ENCODE measurements at places on chromosomes 3 and 15.

- DNase-seq, result no peak
These were observed 60.8 kb downstream of the USP13 start for GRCh38 chr3:179713643-179714090.

GRCh38 chr15:62087671-62088352 is 21.0 kb downstream of the C2CD4A start:
- no peak for DNase-seq

GRCh38 chr3:101913168-101913567 is 63.9 kb downstream of the NFKBIZ start:
- DNase-seq, result no peak

DNA sequence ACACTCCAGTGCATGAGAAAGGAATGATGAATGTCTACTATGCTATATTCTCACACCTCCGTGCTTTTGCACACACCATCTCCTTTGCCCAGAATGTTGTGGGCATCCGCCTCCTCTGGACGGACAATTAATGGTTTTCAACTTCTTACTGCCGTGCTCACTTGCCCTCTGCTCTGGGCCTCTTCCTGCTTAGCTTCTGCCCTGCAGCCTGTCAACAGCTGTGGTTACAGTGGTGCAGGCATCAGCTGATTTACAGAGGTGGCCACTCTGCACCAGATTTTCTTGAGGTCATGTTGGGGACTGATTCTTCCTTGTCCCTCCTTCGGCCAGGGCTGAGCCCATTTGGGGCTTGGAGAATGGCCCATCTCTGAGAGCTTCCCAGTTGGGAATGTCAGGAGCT is 56.5 kb upstream of the TMEM115 start:
- DNase-seq, result no peak

DNA sequence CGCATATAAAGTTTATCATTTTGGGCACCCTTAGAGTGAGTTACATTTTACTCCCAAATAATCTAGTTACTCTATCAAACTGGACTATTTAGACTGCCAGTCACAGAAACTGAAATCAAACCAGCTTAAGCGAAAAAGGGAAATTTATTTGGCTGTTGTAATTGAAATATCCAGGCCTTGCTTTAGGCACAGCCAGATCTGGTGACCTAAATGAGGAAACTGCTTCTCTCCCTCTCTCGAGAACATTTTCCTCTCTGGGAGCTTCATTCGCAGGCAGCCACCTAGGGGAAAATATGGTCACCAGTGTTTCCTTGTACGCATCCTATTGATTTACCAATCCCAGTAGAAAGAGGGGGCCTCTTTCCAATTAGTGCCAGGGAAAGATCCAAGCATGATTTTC is 175.3 kb upstream of the MITF start:
- DNase-seq, result no peak

DNA sequence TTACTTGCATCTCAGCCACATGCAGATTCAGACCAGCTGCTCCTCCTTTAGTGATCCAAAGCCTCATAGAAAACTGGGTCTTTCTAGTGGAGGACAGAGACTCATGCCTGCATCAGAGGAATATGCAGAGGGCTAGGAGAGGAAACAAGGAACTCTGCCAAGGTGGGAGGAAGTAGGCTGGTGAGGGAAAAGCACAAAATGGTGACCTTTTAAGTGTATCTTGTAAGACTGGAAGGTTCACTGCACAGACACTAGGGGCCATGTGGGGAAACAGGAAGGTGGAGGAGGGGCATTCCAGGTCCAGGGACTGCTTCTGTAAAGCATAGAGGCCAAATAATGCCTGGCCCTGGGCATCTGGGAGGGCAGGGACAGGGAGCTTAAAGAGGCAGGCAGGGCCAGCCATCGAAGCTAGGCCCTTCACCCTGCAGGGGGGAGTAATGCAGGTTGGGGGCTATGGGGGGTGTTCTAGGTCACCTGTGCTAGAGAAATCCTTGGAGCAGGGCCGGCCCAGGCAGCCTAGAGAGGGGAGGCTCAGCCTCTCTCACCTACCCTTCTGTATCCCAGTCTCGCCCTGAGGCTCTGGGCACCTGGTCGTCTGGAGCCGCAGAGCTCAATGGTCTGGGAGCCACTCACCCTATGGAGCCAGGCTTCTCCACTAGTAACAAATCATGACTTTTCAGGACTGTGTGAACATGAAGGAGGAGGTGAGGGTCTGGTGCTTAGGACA is 117.7 kb downstream of the DNAJB8 start:
- no peak for DNase-seq

DNA sequence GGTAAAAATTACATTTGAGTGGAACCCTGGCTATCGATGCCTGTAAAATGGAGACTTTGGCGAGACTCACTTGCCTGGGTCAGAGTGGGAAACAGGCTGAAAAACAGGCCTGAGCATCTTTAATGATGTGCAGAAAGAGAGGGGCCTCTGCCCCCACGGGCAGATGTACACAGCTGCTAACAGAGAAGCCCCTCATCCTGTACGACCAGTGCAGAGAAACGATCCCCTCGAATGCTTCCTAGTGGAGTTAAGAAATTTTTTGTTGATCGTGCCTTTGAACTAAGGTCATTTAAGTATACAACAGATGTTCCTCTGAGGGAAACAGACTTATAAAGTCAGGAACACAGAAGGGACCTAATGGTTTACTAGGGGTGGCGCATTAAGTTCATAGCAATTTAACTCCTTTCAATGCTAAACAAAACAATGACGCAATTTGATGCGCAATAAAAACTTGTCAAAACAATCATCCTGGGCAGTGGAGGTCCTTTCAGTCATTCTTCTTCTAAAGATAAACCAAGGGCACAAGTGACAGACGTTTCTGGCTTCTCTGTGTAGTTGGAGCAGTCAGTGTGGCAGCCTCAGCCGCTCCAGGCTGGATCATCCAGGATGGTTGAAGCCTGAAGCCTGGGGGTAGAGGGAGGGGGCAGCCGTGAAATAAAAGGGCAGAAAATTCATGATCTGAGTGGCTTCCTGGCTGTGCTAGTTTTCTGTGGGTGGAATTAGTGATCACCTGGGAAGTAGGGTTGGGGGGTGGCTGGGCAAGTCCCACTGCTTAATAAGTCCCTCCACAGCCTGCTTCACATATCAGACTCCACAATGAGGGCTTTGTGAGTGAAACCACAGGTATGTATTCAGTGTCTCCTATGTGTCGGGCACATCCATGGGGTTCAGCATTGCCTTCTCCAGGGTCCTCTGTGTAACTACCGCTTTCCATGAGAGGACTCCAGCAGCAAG is 50.8 kb upstream of the MRPS22 start:
- no peak for DNase-seq

- no peak for DNase-seq
These were observed 18.4 kb downstream of the TM4SF18 start for GRCh38 chr3:149314807-149315578.

- DNase-seq, result no peak
These were observed 246.5 kb upstream of the PEX5L start for GRCh38 chr3:180283251-180283650.

DNA sequence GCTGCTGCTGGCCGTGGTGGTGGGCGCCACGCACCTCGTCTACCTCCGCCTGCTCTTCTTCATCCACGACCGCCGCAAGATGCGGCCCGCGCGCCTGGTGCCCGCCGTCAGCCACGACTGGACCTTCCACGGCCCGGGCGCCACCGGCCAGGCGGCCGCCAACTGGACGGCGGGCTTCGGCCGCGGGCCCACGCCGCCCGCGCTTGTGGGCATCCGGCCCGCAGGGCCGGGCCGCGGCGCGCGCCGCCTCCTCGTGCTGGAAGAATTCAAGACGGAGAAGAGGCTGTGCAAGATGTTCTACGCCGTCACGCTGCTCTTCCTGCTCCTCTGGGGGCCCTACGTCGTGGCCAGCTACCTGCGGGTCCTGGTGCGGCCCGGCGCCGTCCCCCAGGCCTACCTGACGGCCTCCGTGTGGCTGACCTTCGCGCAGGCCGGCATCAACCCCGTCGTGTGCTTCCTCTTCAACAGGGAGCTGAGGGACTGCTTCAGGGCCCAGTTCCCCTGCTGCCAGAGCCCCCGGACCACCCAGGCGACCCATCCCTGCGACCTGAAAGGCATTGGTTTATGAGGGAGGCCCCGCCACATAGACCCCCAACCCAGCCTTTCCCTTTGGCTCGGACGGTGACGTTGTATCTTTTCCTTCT is 1.1 kb downstream of the GPR27 start:
- DNase-seq, result no peak

GRCh38 chr3:48708481-48708889 is 8.5 kb downstream of the IP6K2 start:
- no peak for DNase-seq

DNA sequence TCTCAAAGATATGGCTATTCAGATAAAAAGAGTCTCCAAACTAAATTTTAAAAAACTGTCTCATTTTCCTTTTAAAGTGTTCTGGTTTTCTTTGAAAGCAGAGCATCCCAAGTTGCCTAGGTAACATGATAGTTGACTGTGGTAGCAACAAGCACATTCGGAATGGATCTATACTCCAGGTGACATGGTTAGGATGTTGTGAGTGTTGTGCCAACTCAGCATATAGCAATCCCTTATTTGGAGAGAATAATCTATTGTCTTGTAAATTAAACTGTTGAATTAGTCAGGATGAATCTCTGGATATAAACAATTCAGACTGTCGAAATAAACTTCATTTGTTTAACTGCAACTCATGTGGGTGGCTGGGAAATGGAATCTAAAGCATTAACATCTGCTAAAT is 418.6 kb downstream of the TUSC7 start:
- DNase-seq, result no peak

- no peak for DNase-seq
These were observed 60.5 kb downstream of the TRAK1 start for GRCh38 chr3:42151596-42152168.

GRCh38 chr3:125511420-125512118 is 8.4 kb downstream of the SNX4 start:
- no peak for DNase-seq

- DNase-seq, result no peak
These were observed 86.8 kb downstream of the BFSP2 start for GRCh38 chr3:133486658-133487057.

DNA sequence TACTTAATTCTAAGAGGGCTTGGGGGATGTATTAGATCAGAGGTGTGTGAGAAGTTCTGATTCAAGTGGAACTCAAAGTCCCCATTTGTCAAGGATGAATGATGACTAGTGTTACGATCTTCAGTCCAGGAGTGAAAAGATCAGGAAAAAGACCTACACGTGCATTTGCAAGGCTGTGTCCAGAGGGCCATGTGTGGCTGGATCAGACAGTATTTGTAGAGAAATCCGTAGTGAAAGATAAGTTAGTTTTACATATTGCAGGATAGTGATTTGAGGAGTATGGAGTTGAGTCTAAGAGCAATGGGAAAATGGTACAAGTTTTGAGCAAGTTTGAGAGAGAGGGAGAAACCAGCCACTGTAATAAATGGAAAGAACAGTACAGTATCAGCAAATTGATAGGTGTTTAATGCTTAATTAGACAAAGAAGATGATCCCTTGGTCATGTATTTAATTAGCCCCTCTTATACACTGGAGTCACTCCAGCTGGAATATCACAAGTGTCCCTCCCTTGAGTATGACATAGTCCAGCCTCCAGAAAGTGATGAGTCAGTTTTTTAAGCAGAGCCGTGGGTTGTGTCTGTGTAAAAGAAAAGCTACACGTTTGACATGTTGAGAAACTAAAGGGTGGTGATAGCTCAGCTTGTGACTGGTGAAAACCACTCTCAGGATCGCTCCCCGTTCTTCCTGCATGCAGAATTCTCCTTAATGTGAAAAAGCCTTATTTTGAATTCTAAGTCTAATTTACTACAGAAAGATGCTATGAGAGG is 348.8 kb downstream of the ROBO1 start:
- no peak for DNase-seq

- DNase-seq, result no peak
These were observed 204.4 kb upstream of the LINGO1 start for GRCh38 chr15:77836906-77837648.

DNA sequence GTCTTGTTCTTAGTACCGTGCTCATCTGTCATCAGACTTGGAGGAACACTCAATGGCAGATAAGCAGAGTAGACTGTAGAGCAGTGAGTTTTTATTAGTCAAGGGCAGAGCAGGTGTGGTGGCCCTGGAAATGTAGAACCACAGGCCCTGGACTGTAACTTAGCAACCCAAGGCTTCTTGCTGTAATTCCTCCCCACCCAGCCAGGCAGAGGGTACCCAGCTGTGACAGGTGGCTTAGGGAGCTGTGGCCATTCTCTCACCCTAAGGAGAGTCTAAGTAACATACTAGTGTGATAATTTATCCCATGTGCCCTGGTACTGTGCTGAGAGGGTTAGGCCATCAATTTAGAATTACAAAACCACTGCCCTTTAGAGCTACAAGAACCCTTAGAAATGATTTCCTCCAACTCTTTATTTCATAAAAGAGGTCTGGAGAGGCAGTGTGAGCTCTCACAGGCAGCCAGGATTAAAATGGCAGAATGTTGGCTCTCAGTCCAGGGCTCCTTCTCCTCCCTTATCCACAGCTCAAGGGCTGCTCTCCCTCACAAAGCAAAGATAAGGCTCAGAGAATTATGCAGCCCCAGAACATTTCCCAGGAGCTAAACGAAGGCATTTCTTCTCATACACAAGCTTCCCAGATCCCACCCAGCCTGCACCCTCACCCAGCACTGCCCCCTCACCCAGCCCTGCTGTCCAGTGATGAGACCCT is 3.0 kb downstream of the POMGNT2 start:
- peak; percentile 45 for DNase-seq

DNA sequence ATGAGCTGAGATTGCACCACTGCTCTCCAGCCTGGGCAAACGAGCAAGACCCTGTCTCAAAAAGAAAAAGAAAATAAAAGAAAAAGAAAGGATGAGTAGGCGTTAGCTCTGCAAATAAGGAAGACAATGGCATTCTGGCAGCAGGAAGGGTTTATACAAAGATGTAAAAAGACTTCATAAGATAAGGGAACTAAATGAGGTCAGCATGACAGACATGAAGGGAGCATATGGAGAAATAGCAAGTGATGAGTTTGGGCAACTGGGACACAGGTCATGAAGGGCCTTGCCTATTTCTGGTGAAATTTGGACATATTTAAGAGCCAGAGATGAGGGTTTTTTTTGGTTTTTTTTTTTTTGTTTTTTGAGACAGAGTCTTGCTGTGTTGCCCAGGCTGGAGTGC is 24.5 kb downstream of the TMEM266 start:
- DNase-seq, result no peak

DNA sequence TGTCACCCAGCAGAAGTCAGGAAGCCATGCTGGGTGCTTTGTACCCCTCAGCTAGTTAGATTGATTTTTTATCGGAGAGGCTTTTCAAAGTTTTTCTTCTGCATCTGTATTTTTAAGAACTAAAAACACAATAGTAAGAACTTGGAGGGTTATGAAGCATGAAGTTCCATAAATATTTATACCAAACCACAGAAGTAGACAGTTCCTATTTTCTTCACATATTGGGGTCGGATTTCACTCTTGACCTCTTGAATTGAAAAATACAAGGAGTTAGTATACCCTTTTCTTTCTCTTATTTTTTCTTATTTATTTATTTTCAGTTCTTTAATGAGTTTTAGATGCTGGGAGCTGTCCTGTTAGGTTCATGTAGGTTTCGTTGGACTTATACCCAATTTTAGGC is 35.1 kb downstream of the SLC25A26 start:
- DNase-seq, result no peak

DNA sequence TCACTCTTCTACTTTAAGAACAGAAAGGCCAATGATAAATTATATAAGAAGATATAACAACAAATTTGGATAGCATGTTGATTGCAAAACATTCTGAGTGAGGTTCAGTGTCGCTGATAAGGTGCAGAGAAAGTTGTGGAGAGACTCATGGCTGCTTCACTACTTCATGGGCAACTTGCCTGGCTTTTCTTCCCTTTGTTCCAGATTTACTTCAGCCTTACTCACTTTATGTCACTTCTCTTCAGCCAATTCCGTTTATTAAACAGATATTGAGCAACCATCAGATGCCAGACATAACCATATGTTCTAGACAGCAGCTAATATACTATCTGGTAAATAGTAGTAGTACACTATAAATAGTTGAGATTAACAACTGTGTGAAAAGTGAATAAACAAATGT is 150.0 kb upstream of the CHL1 start:
- no peak for DNase-seq
